ENCODE measurements at places on chromosomes 4 and X.

DNA sequence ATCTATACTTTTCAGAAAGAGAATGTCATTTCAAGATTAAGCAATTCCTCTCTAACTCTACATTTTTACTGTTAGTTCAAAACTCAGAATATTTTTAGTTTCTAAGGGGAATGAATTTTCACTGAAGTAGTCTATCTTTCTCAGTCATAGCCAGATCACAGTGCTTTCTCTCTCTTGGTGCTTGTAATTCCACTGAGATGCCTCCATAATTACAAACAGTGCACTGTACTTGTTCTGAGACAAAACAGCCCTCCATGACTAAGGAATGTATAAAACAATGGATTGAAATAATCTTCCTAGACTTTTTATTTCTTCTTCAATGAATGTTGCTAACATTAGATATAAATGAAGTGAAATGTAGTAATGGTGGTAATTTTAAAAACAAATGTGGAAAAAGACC is 603.2 kb upstream of the FAM241A start:
- DNase-seq: no peak

GRCh38 chr4:158208963-158209640 is 1.2 kb upstream of the TMEM144 start:
- no peak for DNase-seq

DNA sequence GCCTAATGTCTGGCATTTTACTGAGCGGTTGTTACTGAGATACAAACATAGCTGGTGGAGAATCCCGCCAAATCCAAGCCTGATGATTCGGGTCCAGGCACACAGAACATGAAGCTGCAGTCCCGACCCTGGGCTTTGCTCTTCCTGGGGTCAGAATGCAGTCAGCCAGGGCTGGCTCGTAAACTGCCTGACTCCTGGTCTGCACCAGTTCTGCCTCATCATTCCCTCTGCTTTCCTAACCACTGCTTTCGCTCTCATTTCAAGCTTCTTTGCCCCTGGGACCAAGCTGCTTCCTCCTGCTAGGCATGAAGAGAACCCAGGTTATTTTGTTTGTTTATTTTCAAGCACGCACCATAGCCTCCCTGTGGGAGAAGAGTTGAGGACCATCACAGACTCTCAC is 39.3 kb downstream of the GATB start:
- no peak for DNase-seq

DNA sequence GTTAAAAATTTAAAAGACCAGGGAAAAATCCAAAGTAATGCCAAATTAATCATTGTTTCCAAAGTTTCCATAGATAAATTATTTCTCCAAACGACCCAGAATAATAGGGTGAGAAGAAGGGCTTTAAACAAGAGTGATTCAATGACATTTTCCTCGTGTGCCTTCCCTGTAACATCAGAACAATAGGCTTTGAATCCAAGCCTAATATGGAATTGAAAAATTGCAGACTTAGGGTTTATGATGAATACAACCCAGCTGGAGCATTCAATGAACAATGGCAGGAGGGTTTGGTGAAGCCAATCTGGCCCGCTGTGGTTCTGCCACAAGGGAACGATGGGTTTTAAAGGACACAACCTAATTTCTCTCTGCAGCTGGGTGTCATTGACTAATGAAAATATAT is 94.2 kb downstream of the CBLL2 start:
- DNase-seq: no peak

GRCh38 chr4:86683167-86683566 is 89.1 kb downstream of the PTPN13 start:
- no peak for DNase-seq

- no peak for DNase-seq
Measured at GRCh38 chrX:136865270-136866158, 15.0 kb downstream of the RBMX start.

DNA sequence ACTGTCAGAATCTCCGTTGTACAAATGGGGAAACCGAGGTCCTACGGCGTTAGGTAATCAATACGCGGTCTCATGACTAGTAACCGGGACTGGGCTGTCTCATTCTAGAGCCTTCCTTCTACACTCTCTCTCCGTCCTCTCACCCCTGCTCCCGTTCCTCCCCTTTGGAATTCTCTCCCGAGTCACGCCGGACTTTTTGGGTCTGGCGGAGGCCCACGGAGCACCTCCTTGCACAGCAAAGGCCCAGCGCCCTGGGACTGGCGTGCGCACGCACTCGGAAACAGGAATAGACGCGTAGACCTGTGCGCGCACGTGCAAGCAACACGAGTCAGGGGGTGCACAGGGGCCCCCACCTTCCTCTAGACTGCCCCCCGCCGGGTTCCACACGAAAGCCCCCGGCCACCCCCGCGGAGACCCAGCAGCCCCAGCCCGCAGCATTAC is 361 bp downstream of the QDPR start:
- no peak for DNase-seq

- DNase-seq: no peak
Measured at GRCh38 chr4:148795156-148795864, 353.1 kb upstream of the NR3C2 start.

GRCh38 chr4:1501754-1502500 is 95.7 kb upstream of the NKX1-1 start:
- no peak for DNase-seq

DNA sequence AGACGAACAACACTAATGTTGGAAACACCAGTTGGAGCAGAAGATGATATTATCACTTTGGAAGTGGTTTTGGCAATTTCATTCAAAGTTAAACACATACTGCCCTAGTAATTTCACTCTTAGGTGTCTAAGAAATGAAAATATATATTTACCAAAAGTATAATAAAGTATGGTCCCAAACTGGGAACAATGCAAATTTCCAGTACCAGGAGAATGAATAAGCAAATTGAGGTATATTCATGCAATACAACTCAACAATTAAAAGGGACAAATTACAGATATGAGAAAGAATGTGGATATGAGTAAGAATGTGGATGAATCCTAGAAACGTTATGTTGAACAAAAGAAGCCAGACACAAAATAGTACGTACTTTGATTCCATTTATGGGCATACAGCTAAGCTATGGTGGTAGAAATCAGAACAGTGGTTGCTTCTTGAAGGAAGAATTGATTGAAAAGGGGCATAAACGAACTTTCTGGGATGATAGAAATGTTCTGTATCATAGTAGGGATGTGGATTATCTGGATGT is 10.0 kb downstream of the ELMOD2 start:
- DNase-seq: no peak

DNA sequence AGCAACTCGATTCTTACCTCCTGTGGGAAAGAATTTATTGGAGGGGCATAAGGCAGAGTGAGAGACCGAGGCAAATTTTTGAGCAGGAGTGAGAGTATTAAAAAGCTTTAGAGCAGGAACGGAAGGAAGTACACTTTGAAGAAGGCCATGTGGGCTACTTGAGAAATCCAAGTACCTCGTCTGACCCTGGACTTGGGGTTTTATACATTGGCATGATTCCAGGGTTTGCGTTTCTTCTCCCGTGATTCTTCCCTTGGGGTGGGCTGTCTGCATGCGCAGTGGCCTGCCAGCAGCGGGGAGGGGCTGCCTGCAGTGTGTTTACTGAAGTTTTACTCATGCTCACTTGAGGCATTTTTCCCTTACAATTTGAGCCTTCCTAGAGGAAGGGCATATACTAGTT is 3.4 kb downstream of the GALNT7 start:
- no peak for DNase-seq

GRCh38 chrX:45762699-45763647 is 562.3 kb upstream of the DIPK2B start:
- DNase-seq: no peak

DNA sequence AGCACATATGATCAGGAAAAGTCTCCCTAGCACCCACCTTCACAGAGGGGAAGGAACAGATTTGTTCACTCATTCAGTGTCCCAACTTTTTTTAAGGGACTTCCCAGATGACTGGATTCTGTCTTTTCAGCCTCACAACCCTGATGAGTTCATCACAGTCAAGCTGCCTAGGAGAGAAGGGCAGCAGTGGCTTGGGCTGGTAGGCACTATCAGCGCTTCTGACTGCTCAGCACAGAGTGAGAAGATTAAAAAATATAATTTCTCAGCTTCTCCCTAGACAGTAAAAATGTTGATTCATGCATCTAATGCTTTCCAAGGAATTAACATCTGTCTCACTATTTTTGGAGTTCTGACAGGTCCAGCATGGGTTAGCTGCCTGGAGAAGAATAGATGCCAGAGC is 328.2 kb downstream of the DTHD1 start:
- no peak for DNase-seq

DNA sequence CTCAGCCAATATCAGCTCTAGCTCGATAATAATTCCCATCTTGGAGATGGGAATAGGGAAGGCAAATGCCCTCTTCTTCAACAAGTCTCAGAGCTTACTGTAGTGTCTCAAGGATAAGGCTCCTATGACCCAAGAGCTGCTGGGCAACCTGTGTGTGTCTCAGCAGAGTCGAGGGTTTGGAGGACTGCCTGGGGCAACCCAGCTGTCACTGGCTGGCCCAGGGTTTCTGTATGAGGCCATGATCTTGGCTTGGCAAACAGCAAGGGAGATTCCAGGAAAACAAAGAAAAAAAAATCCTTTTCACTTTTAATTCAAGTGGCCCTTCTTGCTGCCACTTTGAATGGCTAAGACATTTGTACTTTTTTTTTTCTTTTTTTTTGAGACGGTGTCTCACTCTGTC is 34.4 kb downstream of the TMSB4X start:
- DNase-seq: no peak

- no peak for DNase-seq
Measured at GRCh38 chrX:132094164-132094563, 33.7 kb downstream of the FRMD7 start.

DNA sequence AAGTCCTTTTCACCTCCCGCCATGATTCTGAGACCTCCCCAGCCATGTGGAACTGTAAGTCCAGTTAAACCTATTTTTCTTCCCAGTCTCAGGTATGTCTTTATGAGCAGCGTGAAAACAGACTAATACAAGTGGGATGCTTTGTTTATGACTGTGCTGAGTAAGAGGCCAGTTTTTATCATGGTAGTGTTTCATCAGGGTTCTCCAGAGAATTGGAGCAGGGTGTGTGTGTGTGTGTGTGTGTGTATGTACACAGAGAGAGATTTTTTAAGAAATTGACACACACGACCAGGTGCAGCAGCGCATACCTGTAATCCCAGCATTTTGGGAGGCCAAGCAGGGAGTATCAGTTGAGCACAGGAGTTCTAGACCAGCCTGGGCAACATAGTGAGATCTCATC is 34.6 kb upstream of the SLC2A9 start:
- no peak for DNase-seq

- DNase-seq: no peak
Measured at GRCh38 chr4:117623326-117623725, 411.0 kb upstream of the NDST3 start.

DNA sequence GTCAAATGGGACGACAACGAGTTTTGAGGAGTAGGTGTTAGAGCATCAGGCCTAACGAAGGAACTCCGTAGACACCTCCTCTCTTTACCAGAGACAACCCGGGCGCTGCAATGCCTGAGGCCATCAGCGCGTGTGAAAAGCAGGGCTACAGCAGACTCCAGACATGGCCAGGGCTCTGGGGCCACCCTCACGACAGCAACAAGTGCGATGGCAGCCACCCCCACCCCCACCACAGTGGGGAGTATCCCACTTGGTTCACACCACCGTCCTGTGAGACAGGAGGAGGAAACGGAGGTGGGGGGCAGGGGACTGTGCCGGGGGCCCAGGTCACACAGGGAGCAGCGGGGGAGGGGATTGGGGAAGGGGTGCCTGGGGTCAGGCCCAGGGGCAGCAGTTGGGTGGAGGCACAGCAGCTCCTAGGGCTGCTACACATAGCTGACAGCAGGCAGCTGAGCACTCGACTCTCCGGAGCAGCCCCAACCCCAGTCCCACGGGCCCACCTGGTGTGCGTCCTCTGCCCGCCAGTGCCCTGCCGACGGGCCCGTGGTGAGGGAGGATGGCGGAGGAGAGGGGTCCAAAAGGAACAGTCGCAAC is 8.5 kb downstream of the LRPAP1 start:
- no peak for DNase-seq

DNA sequence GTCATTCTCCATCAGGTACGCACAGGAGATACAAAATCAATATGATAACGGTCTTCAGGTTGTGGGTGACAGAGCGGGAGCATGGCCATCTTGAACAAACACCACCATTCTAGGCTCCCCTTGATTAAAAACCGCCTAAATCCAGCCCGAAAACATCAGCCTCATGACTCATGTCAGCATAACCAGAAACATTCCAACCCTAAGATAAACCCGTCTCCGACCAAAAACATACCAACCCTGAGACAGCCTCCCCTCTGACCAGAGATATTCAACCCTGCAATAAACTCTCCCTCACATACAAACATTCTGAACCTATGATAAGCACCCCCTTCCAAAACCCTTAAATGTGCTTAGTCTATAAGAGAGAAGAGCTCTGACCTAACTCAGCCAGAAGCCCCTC is 157.9 kb downstream of the DHRSX start:
- DNase-seq: no peak

- DNase-seq: no peak
Measured at GRCh38 chr4:172705565-172705964, 463.0 kb upstream of the GALNT7 start.

GRCh38 chr4:68953056-68953596 is 1.5 kb upstream of the UGT2A3 start:
- no peak for DNase-seq

DNA sequence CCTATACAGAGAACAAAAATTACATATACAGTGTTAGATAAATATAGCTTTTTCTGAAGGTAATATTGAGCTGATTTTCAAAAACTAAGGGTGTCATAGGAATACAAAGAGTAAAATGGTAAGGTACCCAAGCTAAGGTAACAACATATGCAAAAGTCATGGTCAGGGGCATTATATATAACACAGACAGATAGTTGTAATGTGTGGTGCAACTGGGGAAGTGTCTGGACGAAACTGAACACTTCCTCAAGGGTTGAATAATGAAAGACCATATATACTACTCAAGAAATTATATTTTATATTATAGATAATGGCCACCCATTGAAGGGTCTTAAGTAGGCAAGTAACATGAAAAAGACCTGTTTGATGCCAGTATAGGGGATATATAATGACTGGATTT is 262.1 kb upstream of the CXXC4 start:
- no peak for DNase-seq

DNA sequence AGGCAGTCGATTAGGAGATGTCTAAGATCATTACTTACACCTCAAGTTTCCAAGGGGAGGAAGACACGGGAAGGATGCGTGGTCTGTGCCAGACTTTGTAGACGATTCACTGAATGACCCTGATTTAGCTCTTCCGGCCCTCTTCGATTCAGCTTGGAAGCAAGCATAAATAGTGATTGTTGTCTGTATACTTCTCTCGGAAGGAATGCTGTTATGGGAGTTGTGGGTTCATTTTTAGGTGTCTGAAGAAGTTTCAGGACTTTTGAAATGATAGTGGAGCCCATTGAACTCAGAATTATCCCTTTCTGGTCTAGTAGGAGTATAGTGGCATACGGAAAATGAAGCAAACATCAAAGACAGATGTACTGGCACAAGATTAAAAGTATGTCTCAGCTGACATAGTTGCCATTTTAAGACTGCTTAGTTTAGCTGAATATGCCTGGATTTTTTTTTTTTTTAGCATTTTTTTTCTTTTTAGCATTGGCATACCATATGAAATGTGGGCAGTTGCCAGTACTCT is 1.0 kb upstream of the ANKRD17 start:
- DNase-seq: peak; percentile 35
